ENCODE measurements at places on chromosomes 3 and 15. TPM values are rescaled to one million over a fixed set of nuclear protein-coding genes. Genes with fewer than 3 reads are reported as not detected.

DNA sequence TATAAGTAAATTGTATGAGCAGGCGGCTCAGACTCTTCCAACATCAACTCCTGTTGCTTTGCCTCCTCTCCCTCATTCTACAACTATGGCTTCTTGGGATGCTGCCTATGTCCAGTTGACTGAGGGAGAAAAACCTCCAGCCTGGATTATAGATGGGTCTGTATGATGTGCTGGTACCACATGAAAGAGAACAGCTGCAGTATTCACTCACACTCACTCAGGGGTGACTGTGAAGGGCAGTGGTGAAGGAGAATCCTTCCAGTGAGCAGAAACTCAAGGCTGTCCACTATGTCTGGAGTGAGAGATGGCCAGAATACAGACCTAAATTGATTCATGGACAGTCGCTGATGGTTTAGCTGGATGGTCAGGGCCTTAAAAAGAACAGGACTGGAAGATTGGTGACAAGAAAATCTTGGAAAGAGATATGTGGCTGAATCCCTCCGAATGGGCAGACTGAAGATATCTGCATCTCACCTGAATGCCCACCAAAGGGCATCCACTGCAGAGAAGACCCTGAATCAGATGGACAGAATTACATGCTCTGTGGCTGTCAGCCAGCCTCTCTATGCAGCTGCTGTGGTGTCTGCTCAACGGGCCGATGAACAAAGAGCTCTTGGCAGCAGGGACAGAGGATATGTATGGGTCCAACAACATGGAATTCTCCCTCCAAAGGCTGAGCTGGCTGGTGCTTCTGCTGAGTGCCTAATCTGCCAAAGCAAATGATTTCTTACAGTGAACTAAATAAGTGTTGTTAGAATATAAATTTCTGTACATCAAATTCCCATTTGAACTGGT is 1.9 kb upstream of the BCL2L10 start:
- H3K4me3 ChIP-seq: no peak overlapping the region
- DNase-seq: no peak
- peaks cover 4% of the 10 kb centered on the region for H3K27me3 ChIP-seq
- no peak overlapping the region for H3K27ac ChIP-seq
- peaks cover 15% of the 10 kb centered on the region for H3K4me1 ChIP-seq

GRCh38 chr3:17770682-17771081 is 28.3 kb upstream of the TBC1D5 start:
- no peaks in the 10 kb centered on the region for H3K27me3 ChIP-seq
- DNase-seq: no peak
- no peak overlapping the region for H3K27ac ChIP-seq
- H3K4me3 ChIP-seq: no peak overlapping the region

DNA sequence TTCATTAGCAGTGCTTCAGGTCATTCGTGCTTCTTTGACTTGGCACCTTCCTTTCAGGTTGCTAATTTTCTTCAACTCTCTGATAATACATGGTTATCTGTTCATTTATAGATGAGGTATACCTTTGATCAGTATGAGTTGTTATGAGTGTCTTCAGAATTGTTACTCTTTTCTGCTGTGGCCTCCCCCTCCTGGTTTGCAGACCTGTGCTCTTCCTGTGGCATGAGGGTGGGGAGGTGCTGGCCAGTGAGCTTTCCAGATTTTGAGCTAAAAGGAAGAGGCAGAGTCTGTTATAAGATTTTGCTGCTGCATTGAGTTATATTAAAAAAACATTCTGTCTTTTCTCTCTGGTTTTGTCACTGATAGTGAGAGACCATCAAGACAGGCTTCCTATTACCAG is 30.8 kb upstream of the GOLGA6L9 start:
- H3K27ac ChIP-seq: peak overlapping the region; percentile 72
- no peaks in the 10 kb centered on the region for H3K27me3 ChIP-seq
- no peak for DNase-seq
- H3K36me3 ChIP-seq: no peaks in the 10 kb centered on the region

DNA sequence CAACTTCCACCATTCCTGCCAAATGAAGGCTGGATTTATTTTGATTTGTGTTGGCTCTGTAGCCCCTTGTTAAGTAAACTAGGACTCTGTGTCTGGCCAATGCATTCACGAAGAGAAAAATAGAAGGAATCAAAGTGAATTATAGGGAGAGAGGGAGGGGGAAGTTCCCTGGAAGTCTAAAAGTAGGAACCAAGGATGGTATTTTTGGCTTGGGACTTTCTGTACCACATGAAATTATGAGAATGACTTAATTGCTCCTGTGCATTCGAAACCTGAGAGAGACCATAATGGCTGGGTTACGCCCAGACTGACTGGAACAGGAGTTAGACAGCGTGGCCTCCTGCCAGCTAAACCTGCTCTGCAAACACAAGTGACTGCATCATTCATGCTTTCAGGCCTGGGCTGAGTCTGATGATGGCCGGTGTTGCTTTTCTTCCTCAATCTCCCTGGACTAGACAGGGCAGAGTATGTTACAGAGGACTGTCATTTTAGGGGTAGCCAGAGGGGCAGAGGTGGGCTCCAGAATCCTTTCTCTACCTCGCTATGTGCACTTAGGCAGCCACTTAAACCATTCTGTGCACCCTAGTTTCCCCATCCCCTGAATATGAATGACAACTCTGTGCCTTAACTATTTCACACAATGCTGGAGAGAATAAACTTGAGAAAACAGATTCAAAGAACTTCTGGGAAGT is 58.9 kb downstream of the MYO1E start:
- no peak for DNase-seq
- peaks cover 2% of the 10 kb centered on the region for H3K36me3 ChIP-seq
- peak overlapping the region; percentile 24 for H3K27ac ChIP-seq

DNA sequence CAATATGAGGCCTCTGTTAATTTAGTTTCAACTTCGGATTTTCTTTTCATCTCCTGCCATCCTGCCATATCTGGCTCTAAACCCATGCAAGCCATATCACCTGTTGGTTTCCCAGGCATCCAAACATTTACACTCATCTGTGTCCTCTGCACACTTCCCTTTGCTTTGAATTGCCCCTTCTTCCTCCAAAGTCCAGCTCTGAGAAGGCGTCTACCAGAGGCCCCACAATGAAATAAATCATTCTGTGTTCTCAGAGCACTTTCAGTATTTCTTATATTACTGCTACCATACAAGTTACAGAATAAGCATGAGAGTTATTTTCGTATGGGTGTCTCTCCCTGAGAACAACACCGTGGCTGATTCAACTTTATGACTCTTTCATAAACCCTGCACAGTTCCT is 12.9 kb upstream of the ABHD17C start:
- no peak for DNase-seq
- no peaks in the 10 kb centered on the region for H3K4me1 ChIP-seq
- H3K36me3 ChIP-seq: no peaks in the 10 kb centered on the region
- no peak overlapping the region for H3K4me3 ChIP-seq

FAM162A gene
- total RNA-seq: 28.5 TPM

GRCh38 chr3:84108442-84108971 is 850.3 kb upstream of the CADM2 start:
- H3K4me1 ChIP-seq: no peaks in the 10 kb centered on the region
- no peaks in the 10 kb centered on the region for H3K36me3 ChIP-seq
- DNase-seq: no peak
- H3K27ac ChIP-seq: no peak overlapping the region

DNA sequence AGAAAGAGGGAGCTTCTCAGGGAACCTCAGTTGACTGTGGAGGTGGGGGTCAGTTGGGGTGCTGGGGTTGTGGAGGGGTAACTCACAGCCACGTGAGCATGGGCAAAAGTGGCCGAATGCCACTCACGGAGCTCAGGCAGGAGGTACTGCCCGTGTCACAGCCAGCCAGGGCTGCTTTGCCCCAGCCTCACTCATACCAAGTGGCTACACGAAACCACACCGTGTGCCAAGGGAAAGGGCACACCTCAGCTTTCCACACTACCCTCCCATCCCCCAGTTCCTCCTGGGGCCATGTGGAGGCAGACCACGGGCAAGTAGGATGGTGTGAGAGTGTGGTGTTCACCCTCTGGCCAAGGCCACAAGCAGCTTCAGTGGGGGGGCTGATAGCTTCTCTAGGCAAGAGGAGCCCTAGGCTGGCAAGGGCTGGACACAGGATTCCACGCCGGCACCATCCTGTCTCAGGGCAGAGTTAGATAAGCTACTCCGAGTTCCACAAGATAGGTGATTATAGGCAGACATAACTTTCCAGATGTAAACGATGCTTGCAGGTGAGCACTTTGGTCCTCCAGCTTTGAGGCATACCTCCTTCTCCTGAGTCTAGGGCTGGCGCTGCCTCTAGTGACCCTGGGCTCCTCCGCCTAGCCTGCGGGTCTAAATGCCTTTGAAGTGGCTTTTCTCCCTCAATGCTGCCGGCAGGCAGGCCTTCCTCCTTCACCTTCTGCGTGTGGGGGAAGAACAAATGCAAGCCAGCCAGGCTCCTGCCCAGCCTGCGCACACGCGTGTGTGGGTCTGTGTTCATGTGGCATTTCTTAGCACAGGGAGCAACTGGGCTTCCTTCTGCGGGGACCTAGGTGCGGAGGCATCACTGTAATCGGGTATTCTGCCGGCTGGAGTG is 25.0 kb downstream of the RGMA start:
- peaks cover 14% of the 10 kb centered on the region for H3K27me3 ChIP-seq
- DNase-seq: no peak
- no peak overlapping the region for H3K4me3 ChIP-seq
- no peaks in the 10 kb centered on the region for H3K36me3 ChIP-seq

SLC6A20 gene
- not detected for total RNA-seq
